T follicular helper cell (primary cell): ENCODE measurements at places on chromosomes 1 and 21.

GRCh38 chr1:194295685-194296084, 1109.3 kb upstream of the B3GALT2 start:
- peak; percentile 15 for DNase-seq

GRCh38 chr1:68093737-68094136, 43.3 kb upstream of the DIRAS3 start:
- no peak for DNase-seq

- peak; percentile 31 for DNase-seq
Measured at GRCh38 chr1:151047925-151048644, 534 bp downstream of the C1orf56 start.

DNA sequence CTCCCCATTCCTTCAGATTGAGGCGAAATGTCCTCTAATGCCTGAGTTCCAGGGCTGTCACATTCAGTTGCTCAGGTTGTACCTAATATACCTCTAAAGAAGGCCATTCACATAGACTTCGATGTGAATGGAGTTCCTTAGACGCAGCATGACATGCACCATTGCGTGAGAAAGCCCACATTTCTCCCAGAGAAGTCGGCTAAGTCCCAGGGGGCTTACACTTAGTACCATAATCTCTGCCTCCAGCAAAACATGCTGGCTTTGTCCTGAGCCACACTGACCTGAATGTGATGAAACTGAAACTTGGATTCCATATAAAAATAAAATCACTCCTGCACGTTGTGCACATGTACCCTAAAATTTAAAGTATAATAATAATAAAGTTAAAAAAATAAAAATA, 23.2 kb upstream of the SLC2A1 start:
- no peak for DNase-seq

DNA sequence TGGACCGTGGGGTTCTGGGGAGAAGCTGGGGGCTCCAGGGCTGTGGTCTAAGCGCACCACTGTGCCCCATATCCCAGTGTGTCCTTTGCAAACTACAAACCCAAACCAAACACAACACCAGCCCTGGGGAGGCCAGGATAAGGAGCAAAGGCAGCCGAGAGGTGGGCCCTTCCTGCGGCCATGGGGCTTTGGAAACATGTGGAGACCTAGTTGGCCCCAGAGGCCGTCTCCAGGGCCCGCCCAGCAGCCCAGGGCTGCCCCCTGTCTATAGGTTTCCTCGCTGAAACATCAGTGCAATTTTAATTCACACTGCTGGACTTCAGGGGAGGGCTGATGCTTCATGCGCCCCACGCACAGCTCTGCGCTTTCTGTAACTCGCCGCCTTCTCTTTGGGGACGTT, 61.3 kb downstream of the PRDM16 start:
- no peak for DNase-seq

DNA sequence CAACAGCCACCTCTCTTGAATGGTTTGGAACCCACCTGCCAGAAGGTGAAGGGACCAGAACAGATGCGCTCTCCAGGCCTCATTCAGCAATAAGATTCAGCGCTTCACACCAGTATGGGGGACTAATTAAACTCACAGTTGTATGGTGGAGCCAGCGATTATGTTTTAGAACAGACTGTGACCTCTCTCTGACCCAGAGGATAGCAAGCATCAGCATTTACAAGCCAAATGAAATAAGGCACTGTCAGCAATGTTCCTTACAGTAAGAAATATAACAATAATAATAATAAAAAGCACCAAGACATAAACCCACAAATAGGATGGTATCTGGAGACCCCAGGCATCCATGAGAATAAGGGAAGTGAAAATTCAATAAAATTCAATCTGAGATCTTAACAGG, 6.9 kb upstream of the CDC42BPA start:
- no peak for DNase-seq

- DNase-seq: no peak
Measured at GRCh38 chr1:236018885-236019453, 45.9 kb downstream of the NID1 start.

GRCh38 chr1:87515781-87516180, 187.1 kb downstream of the LMO4 start:
- no peak for DNase-seq

DNA sequence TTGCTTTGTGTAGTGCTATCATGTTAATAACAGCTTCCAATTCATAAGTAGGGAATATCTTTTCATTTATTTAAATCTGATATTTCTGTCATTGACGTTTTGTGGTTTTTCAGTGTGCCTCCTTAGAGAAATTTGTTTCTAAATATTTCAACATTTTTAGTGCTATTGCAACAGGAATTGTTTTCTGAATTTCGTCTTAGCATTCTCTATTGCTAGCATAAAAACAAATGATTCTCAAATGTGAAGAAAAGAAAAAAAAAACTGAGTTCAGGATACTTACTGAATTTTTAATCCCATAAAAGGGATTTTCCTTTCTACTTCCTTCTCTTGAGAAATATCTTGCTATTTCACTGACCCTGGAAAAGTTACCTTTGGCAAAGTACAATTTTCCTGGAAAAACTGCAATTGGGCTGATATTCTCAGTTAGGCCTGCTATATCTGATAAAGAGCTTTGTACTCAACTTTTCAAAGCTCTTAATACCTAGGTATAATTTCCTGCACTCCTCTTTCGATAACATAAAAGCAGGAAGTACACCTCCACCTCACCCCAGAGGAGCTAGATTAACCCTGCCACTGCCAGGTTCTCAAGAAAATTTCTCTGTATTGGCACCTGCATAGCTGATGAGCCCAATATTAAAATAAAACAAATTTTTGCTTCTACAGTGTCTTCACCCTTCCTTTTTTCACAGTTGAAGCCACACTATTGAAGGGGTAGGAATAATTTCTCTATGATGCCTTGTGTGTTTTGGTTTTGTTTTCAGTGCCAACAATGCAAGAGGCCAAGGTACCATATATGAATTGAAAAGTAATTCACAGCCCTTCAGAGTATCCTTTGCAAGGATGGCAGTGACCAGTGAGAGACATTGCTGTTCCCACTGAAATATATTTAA, 35.6 kb downstream of the PTPN14 start:
- no peak for DNase-seq

DNA sequence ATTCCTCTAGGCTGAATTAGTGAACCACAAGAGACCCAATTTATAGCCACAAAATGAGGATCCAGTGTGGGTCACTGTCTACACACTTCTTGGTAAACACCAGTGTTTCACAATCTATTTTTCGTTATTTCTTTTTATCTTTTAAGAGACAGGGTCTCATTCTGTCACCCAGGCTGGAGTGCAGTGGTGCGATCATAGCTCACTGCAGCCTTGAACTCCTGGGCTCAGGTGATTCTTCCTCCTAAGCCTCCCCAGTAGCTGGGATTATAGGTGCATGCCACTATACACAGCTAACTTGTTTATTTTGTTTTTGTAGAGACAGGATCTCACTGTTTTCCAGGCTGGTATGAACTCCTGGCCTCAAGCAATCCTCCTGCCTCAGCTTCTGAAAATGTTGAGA, 29.3 kb upstream of the SLC45A3 start:
- no peak for DNase-seq

GRCh38 chr1:226597616-226598454, 49.3 kb downstream of the STUM start:
- DNase-seq: no peak

- no peak for DNase-seq
Measured at GRCh38 chr1:33047290-33047689, 10.6 kb upstream of the AK2 start.

GRCh38 chr1:191256917-191257316, 779.3 kb upstream of the BRINP3 start:
- DNase-seq: no peak

DNA sequence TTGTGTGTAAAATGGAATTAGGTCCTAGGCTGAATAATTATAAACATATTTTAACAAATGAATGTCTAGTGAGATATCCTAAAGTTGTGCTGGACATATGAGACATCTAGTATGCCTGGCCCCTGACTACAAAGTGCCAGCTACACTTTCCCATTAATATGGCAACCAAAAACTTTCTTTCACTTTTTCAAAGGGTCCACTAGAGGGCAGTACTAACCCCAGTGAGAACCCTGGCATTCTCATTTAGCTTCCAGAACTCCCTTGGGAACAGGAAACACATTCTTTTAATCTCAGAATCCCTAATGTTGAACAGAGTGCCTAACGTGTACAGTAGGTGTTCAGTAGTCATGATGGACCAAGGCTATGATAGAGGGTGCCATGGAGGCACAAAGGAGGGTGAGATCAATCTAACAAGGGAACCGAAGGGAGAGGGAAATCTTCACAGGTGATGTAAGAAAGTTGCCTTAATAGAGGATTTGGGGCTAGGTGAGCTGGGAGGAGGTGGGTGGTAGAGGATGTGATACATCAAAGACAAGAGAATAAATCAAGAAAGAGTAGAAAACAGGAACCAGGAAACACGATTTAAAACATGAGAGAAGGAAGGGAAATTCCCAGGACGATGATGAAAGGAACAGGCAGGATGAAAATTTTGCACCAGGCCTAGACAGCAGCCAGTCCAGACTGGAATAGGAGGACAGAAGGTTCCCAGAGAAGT, 41.6 kb downstream of the NSL1 start:
- DNase-seq: no peak

DNA sequence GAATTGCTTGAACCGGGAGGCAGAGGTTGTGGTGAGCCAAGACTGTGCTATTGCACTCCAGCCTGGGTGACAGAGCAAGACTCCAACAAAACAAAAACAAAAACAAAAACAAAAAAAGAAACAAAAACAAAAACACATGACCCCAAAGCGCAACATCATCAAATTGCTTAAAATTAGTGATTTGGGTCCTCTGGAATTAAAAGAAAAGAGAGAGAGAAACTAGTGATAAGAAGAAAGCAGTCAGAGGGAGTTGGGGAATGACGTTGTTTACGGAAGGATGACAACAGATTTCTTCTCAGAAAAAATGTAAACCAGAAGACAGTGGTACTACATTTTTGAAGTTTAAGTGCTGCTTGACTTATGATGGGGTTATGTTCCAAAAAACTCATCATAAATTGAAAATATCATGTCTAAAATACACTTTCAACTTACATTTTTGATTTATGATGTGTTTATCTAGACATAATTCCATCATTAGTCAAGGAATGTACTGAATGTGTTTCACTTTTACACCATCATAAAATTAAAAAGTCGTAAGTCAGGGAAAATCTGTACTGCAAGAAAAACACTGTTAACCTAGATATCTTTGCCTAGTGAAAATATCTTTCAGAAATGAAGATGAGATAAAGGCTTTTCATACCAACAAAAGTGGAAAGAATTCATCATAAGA, 88.0 kb downstream of the MT1HL1 start:
- DNase-seq: no peak

- no peak for DNase-seq
Measured at GRCh38 chr1:234848972-234849649, 239.1 kb upstream of the IRF2BP2 start.

- no peak for DNase-seq
Measured at GRCh38 chr1:37498872-37499617, 15.5 kb downstream of the MEAF6 start.

DNA sequence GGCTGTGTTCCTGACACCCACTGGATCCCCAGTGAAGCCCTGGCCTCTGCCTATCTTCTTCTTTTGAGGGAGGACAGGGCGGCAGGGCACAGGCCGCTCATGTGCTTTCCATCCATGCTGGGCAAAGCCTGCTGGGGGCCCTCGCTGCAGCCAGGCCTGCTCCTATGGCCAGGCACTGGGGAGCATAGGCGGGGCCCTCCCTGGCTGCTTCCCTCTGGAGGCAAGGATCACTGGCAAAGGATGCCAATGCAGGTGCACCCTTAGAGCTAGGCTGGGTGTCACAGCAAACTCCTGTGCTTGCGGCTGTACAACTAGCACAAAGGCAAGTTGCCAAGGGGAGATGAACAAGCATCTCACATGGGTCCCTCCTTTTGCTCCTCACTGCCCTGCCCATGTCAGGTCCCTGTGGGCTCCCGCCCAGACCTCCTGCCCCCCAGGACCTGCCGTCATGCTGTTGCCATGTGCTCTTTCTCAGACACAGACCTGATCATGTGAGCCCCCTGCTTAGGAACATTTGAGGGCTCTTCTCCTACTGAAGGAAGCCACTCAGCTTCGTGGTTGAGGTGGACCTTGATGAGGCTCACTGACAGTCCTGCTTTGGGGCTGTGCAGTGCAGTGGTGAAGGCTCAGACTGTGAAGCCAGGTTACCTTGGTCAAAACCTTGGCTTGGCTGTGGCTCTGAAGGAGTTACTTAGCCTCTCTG, 393.6 kb downstream of the PTPRU start:
- no peak for DNase-seq

GRCh38 chr1:181440510-181440909, 42.8 kb upstream of the CACNA1E start:
- DNase-seq: no peak

GRCh38 chr21:45265721-45266517, 21.8 kb downstream of the POFUT2 start:
- DNase-seq: no peak

DNA sequence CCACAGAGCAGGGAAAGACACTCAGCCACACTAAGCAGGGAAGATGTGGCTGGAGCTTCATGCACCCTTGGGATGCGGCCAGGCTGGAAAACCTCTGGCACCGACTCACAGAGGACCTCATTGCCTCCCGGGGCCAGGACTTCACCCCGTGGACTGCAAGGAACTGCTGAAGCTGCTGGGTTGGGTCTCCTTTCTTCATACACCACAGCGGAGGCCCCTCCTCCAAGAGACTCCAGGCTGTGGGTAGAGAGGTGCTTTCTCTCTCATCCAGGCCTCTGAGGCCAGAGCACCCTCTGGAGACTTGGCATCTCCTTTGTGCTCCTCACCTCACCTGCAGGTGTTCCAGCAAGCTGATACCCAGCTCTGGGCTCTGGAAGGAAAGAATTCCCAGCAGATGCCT, 76.0 kb upstream of the EDN2 start:
- no peak for DNase-seq

GRCh38 chr1:45718289-45718688, 30.3 kb downstream of the TMEM69 start:
- no peak for DNase-seq

GRCh38 chr1:23216771-23217420, 406 bp downstream of the HTR1D start:
- DNase-seq: no peak

DNA sequence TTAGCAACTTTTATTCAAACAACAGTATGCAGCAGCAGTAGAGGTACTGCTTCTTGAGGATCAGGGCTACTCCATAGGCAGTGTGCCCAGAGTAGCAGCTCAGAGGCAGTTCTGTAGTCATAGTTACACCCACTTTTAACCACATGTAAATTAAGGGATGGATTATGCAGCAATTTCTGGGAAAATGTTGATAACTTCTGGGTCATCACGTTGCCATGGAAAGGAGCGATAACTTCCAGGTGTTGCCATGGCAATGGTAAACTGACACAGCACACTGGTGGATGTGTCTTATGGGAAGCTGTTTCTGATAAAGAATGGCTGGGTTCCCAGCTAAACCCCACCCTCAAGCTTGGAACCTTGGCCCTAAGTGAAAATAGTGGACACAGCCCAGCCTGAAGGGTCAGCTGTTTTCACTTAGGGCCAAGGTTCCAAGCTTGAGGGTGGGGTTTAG, 29.0 kb upstream of the PLA2G2A start:
- DNase-seq: no peak

- no peak for DNase-seq
Measured at GRCh38 chr1:17877896-17878295, 122.8 kb downstream of the ACTL8 start.

GRCh38 chr1:35931446-35932157, 697 bp downstream of the AGO3 start:
- DNase-seq: no peak

- DNase-seq: no peak
Measured at GRCh38 chr1:234940841-234941240, 187.8 kb downstream of the TOMM20 start.
